HS-5 (cell line): ENCODE measurements at places on chromosomes 1 and 21.

DNA sequence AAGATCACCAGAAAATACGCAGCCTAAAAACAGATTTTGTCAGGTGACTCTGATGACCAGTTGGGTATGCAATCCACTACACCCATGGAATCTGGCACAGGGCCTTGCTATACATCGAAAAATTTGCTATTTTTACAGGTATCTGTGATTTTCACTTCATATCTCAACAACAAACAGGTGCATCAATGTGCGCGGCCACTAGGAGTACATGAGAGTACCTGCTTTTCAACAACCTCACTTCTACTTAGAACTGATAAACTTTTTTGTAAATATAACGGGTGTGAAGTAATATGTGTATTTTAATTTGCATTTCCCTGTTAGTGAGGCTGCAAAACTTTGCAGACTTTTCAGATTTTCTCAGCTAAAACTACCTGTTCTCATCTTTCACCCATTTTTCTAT lies 80.8 kb downstream of the SLC45A1 start:
- DNase-seq: no peak

GRCh38 chr1:241310451-241310850 lies 46.6 kb downstream of the RGS7 start:
- DNase-seq: peak; percentile 86

DNA sequence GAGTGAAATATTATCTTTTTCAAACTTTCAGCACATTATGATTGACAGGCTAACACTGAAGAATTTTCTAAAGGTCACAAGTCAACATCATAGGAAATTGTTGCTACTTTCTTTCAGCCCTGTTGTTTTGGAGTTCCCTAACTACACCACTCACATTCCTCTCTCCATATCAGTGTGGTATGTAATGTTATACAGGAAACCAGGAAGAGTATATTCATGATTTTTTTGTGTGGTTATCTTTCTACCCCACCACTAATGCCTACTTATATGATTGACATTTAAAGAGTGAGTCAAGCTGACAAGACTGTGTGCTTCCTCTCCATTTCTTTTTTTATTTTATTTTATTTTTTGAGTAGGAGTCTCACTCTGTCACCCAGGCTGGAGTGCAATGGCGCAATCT lies 47.8 kb upstream of the PRDM2 start:
- no peak for DNase-seq

- DNase-seq: no peak
Observed at GRCh38 chr1:204062106-204062505, 10.8 kb upstream of the SOX13 start.

DNA sequence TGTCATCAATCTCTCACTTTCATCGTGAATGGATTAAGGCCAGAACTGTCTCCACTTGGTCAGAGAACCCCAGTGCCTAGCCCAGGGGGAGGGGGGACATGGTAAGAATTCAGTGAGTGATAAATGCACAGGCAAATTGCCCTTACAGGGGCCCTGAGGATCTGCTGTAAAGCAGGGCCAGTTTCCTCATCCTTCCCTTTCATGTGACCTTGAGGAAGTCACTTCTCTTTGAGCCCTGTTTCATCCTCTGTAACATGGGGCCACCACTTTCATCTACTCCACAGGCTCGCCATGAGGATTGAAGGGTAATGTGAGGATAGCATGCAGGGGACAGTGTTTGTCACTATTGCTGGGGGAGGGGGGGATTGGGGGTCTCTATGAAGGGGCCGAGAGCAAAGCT lies 28.1 kb upstream of the C1QA start:
- DNase-seq: no peak

DNA sequence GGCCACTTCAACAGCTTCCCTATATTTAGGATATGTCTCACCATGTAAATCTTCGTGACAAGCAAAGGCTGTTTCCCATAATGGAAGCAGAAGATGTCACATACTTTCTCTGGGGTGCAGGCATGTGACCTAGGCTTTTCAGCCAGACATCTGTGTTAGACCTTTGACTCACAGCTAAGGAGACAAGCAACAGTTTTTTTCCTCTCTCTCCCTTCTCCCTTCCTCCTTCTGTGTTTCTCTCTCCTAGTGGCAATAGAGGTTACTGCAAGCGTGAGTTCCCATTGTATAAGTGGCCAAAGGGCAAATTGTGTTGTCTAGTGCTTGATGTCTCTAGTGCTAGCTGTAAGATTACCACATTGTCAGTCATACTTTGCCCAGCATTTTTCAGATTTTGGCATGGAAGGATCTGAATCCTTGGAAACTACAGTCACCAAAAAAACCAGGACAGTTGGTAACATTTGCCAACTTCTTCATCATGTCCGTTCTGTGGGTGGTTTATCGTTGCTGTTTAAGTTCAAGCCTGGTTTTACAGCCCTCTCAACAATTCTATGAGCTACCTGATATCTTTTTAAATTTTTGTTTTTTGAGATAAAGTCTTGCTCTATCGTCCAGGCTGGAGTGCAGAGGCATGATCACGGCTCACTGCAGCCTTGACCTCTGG lies 44.4 kb upstream of the RABGAP1L start:
- DNase-seq: peak; percentile 11

DNA sequence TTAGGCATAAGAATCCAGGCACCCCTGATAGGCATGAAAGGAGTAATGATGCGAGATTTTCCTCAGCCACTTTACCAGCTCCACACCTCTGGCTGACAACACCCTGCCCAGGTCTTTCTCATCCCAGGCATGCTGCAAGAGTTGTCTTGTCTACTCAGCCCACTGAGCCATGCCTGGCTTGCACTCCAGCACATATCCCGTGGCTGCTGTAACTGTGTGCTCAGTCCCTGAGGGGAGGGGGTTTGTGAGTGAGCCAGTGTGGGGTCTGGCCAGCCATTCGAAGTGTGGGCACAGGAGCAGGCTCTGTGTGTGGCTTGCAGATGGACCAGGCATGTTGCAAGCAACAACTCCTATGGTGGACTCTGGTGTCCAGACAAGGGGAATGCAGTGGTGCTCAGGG lies 529.6 kb downstream of the ADGRL2 start:
- DNase-seq: no peak
